ENCODE measurements at places on chromosomes 6 and 20.

GRCh38 chr20:62662422-62662821, 20.1 kb downstream of the SLCO4A1 start:
- DNase-seq = no peak

GRCh38 chr6:81909162-81909561, 156.7 kb upstream of the TENT5A start:
- DNase-seq = no peak

- DNase-seq = no peak
Observed at GRCh38 chr6:111980143-111980542, 73.8 kb upstream of the CCN6 start.

- no peak for DNase-seq
Observed at GRCh38 chr20:25064561-25065071, 6.7 kb upstream of the ACSS1 start.

- DNase-seq = no peak
Observed at GRCh38 chr20:20446425-20447015, 78.6 kb downstream of the INSM1 start.

DNA sequence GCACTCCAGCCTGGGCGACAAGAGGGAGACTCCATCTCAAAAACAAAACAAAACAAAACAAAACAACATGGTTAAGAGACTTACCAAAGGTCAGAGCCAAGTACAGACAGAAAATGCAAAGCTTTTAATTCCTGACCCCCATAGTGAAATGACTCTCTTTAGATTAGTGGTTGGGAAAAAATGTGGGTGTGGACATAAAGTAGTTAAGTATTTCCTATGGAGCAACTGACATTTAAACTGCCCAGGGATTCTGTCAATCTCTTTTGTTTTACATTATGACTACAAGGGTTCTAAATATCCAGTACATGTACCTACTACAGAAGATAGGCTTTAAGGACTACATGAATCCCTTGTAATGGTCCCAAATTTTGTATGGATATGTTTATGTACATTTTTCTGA, 75.1 kb downstream of the IRAK1BP1 start:
- no peak for DNase-seq

DNA sequence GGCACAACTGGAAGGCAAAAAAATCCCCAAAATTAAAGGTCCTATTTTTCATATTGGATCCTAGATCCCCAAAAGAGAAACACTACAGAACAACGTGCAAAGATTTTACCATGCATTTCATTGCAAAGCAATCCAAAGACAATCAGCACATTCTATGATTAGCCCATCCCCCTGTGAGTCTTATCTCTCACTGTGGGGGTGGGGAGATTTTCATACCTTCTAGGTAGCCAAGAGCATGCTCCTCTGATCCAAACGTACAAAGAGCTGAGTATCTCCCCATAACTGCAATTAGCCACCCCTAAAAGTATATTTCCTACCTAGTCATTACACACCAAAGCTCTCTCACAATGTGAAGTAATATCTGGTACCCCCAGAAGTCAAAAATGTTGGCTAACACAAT, 22.2 kb upstream of the ENTPD6 start:
- no peak for DNase-seq

All from CMK (cell line).